ENCODE measurements at places on chromosomes 4 and X.

DNA sequence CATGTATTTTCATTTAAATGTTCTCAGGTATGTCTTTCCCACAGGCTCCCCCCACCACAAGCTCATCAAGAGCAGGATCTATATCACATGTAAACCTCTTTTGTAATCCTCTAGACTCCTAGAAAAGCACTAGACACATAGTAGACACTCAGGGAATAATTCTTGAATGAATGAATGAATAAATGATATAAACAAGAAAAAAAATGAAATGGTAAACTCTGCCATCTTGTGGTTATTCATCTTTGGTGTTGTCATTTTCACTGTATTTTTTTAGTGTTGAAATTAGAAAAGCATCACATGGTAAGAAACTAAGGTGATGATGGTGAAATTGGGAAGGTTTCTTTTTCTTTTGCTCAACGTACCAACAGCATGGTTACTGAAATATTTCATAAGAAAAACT lies 34.2 kb upstream of the C1GALT1C1 start:
- DNase-seq = no peak

DNA sequence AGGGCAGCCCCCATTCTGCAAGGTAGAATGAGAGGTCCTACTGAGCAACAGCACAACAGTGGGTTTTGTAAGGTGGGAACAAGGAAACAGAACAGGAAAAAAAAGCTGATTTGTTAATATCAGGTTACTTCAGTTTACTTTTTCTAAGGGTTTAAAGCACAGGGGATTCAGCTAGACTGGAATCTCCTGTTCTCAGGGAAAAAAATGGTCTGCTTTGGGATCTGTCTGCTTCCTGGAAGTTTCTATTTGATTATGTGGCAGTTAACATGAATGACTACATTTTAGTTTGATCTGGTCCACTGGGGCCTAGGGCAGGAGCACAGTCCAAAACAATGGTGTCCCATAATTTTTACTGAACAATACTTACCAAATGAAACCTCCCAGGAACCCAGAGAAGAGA lies 104.6 kb downstream of the FBXW7 start:
- DNase-seq = no peak

DNA sequence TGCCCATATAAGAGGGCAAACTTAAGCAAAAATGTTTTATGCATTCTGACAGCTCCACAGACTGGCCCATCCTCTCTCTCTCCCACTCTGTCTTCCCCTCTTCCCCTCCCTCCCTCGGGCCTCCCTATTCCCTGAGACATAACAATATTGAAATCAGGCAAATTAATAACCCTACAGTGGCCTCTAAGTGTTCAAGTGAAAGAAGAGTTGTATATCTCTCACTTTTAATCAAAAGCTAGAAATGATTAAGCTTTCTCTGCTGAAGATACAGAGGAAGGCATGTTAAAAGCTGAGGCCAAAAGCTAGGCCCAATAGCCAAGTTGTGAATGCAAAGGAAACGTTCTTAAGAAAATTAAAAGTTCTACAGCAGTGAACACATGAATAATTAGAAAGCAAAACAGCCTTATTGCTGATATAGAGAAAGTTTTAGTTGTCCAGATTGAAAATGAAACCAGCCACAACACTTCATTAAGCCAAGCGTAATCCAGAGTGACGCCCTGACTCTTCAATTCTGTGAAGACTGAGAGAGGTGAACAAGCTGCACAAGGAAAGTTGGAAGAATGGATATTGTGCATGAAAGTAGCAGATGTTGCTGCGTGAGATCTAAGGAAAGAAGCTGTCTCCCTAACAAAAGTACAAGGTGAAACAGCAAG lies 54.9 kb downstream of the USO1 start:
- DNase-seq = no peak

DNA sequence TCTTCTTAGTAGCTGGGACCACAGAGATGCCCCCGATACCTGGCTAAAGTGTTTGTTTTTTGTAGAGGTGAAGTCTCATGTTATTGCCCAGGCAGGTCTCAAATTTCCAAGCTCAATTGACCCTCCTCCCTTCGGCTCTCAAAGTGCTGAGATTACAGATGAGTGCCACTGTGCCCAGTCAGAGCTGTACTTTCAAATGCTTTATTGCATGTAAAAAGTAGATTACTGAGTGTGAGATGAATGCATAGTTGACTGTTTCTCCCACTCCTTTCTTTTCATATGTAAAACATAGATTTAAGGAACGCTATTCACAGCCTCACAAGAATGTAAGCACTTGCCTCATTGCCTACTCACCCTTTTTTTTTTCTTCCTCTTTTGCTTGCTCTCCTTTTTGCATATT lies 984.4 kb upstream of the PABPC4L start:
- no peak for DNase-seq

DNA sequence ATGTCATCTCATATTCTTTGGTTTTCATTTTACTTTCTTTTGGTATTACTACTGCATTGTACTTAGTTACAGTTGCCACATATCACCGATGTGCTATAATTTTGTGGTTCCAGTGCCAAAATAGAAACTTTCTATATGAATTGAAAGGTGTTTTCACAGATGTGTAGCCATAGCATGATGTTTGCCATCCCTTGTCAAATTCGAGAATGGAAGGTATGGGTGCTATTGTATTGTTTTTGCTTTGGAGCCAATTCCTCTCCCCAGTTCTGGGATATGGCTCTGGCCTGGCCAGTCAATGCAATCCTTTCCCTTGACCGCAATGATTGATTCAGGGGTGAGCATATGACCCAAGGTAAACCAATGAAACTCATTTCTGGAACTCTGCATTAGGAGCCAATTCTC lies 86.2 kb upstream of the RPS6KA3 start:
- DNase-seq = no peak

GRCh38 chr4:10022346-10023049 lies 1.2 kb upstream of the SLC2A9 start:
- DNase-seq = no peak

- no peak for DNase-seq
These were observed 392.0 kb downstream of the GBA3 start for GRCh38 chr4:23084559-23085248.

- DNase-seq = no peak
These were observed 22.8 kb downstream of the TBC1D14 start for GRCh38 chr4:6932475-6932874.

- DNase-seq = no peak
These were observed 105.0 kb upstream of the NR0B1 start for GRCh38 chrX:30414144-30414543.

- no peak for DNase-seq
These were observed 10.9 kb downstream of the ADH6 start for GRCh38 chr4:99207911-99208718.

GRCh38 chrX:65702956-65703355 lies 35.5 kb downstream of the MSN start:
- no peak for DNase-seq

DNA sequence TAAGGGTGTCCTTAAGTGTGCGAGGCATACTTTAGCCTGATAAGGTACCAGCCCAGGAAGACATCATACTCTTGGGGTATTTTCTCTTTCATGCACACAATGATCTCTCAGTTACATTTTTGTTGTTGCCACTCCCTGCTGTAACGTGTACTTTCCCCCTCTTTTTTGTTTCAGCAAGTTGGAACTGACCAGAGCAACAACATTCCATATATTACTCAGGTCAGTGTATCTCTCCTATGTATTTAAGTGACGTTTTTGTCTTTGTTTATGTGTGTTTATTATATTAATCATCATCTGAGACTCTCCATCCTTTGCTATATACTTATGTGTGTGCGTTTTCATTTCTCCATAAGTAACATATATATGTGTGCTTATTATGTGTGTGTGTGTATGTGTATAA lies 71.3 kb upstream of the VBP1 start:
- DNase-seq = no peak

DNA sequence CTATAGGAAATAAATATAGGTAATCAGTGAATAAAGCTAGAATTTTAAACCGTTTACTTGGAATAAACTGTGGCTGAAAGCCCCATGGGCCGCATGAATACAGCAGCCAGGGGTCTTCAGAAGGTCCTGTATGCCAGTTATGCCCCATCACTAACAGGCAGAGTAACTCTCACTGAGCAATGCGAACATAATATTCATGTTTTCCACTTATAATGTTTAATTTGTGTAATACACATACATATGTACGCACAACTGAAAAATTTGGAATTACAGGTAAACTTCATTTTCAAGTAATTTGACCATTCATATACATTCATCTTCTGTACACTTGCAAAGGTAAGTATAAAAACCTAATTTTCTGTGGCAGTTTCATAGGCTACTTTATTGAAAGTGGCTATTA lies 526.2 kb upstream of the ATOH1 start:
- no peak for DNase-seq

DNA sequence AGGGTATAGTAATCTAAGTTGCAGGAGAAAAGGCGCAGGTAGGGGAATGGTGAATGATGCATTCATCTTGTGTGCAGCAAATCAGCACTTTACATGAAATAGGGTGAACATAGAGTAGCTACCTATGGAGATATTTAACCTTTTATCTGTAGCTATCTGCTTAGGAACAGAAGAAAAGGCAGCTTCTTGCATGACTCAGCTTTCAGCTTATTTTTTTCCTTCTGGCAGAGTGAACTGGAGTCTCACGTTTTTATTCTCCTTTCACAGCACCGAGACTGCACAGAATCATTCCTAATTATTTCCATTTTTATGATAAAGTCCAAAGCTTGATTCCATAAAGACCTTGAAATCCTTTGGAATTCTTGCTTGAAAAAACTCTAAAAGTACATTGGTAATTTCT lies 4.8 kb upstream of the SCOC start:
- DNase-seq = no peak

- no peak for DNase-seq
These were observed 50.1 kb downstream of the RXFP1 start for GRCh38 chr4:158571736-158572135.

DNA sequence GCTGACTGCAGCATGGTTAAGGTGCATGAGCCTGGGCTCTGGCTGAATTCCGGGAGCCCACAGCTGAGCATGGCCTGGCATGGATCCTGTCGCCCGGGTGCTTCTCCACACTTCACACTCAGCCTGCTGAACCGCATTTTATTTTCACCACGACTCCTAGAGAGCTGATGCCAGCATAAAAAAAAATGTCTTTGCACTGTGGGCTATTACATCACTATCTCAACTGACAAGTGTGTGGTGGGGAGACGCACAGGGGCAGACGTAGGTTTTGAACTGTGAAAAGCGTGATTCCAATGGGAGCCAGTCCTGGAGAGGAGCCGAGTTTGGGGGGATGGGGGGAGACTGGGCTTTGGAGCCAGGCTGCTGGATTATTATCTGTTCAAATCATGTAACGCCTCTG lies 36.8 kb downstream of the BCOR start:
- DNase-seq = no peak

GRCh38 chrX:72247206-72247942 lies 8.5 kb upstream of the ERCC6L start:
- no peak for DNase-seq

DNA sequence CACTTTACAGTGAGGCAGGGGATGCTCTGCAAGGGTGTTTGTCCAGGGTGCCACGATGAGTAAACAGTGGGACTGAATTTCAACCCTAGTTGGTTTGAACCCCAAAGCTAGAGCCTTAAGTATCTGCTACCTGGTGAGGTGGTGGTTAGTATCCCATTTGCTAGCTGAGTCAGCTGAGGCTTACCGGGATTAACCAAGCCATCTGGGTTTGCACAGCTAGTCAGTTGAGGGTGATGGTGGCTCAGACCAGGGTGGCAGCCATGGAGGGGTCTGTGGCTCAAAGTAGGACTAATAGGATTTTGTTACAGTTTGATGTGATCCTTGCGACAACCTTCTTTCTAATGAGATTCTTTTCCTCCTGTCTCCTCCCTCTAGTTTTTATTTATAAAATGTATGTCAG lies 1.9 kb downstream of the EVC start:
- DNase-seq = no peak

- peak; percentile 68 for DNase-seq
These were observed at the start of gene CENPI for GRCh38 chrX:101097546-101098453. TSS of gene CENPI (plus strand) at chrX:101098204. CDS start at chrX:101101071, 2,867 bp downstream.

DNA sequence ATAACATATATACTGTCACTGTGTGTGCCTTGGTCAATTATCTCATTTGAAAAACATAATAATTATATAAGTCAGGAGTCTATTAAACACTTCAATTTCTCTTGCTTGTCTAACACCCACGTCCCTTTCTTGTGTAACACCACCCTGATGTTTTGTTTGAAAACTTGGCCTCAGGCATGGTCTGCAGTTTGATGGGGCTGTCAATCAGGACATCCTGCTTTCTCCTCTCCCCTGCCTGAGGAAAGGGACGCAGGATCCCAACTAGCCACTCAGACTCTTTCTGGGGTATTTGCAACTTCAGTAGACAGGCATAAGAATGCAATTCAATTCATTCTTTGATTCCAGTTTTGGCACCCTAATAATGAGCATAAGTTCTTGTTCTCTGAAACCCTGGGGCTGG lies 48.8 kb downstream of the DKK2 start:
- DNase-seq = no peak
